Right ventricle myocardium inferior (tissue), 1 donor: ENCODE measurements at places on chromosomes 2 and 18. TPM values are rescaled to one million over a fixed set of nuclear protein-coding genes. Genes with fewer than 3 reads are reported as not detected.

DNA sequence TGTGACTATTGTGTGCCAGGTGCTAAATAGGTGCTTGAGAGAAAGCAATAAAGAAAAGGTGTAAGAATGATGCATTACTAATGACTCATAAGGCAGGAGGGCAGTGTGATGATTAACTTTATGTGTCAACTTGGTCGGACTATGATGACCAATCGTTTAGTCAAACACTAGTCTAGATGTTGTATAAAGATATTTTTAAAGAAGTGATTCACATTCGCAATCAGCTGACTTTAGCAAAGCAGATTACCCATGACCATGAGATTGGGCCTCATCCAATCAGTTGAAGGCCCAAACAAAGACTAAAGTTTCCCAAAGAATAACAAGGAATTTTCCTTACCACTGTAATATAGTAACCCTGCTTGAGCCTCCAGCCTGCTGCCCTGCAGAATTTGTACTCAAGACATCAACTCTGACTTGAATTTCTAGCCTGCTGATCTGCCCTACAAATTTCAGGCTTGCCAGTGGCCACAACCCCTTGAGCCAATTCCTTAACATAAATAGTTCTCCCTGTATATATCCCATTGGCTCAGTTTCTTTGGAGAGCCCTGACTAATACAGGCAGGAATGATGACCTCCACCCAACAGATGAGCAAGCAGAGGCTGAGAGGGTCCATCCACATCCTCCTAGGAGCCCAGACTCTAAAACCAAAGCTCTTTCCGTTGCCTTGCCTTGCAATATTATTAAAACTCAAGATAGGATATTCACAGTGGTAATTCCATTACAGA is 132.6 kb downstream of the ACTR3 start:
- DNase-seq = no peak

GRCh38 chr18:8526332-8526731 is 82.9 kb upstream of the RAB12 start:
- no peak for DNase-seq

The LYPD1 gene
- total RNA-seq = not detected

The ZNF396 gene
- 0.70 TPM for total RNA-seq
